ENCODE measurements at places on chromosomes 4 and X.

- no peak for DNase-seq
Observed at GRCh38 chr4:174318829-174319764, 35.4 kb downstream of the CEP44 start.

DNA sequence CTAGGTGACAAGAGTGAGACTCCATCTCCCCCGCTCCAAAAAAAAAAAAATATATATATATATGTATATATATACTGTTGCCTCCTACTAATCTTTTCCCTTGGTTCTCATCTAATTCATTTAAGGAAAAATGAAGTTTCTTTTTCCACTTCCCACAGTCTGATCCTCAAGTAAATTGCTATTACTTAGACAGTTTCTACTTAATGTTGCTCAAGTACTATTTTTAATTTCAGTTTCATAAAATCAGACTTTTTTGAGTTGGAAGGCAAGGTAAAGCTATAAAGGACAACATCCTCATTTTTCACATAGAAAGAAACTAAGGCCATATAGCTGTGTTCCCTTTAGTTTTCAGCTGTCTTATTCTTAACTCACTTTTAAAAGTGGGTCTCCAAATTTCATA, 5.8 kb downstream of the RXFP1 start:
- no peak for DNase-seq

- no peak for DNase-seq
Observed at GRCh38 chr4:11053601-11054220, 369.1 kb upstream of the CLNK start.

GRCh38 chr4:80017125-80017854, 55.7 kb downstream of the ANTXR2 start:
- no peak for DNase-seq

DNA sequence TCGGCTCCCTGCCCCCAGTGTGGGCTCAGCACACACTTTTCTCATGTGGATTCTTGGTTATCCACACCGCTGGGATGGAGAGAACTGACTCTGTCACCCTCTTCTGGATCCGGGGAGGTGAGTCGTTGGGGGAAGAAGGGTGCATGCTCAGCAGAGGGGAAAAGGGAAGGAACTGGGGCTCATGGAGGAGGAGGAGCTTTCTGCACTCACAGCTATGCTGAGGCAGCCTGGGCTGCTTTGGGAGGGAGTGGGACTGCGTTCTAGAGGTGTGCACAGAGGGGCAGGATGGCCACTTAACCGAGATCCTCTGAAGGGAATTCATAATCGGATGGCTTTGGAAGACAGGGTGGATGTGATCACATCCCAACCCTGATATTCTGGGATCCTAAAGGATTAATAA, 51.6 kb downstream of the RTL5 start:
- DNase-seq = no peak

- no peak for DNase-seq
Observed at GRCh38 chr4:140968371-140968770, 164.9 kb downstream of the RNF150 start.

DNA sequence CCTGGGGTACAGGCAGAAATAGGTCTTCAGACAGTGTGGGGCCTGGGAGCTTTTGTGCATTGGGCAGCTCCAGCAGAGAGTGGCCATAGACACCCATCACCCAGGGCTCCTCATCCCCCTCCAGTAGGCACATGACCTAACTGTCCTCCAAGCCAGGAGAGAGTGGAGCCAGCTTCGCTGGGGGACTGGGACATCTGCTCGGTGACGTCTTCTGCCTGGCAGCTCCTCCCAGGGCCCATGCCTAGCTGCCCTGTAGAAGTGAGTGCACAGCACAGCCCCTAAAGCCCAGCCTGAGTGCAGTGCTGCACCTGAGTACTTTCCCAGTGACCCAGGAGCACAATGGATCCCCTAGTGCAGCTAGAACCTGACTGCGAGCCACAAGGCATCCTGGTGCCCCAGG, 279.7 kb upstream of the SLC7A11 start:
- DNase-seq = no peak

DNA sequence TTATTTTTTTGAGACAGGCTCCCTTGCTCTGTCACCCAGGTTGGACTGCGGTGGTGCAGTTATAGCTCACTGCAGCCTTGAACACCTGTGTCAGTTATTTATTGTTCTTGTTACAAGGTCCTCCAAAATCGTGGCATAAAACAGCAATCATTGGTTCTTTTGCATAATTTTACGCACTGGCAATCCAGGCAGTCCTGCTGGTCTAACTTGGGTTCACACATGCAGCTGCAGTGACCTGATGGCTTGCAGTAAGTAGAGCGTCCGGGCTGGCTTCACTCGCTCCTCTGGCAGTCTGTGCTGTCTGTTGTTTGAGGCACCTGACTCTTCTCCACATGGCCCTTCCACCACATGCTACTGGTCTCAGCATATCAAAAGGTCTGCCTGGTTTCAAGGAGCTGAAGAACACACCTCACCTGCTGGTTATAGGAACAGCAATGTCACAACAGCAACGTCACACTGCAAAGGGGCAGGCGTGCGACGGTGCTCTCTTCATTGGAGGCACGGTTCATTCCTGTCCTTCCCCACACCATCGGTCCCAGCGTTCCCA, 894.6 kb downstream of the TRIML1 start:
- no peak for DNase-seq

DNA sequence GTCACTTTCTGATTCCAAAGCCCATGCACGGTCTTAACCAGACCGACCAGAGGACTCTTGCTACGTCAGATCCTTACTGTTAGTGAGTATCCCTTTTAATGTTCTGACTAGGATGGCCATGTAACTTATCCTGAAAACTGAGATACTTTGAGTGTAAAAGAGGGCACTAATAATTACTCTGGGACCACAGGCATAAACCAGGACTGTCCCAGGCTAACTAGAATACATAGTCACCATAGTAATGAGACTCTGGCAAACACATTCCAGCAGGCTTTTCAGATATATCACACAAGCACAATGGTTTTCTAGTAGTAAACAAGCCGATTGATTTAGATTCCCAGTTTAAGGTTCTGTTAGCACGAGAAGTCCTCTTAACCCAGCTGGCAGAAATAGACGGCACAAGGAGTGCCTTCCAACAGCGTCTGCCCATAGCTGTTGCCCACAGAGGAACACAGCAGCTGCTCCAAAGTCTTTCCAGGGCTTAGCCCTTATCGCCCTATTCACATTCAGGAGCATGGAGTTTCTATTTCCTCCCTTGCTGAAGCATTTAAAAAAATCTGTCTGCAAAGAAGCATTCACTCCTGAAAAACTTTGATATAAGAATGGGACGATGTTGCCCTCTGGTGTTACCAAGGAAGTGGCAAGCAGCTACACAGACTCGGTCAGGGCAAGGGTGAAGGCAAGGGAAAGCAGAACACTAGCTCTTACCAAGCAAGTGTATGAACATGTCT, 92.4 kb downstream of the CXCL13 start:
- no peak for DNase-seq

DNA sequence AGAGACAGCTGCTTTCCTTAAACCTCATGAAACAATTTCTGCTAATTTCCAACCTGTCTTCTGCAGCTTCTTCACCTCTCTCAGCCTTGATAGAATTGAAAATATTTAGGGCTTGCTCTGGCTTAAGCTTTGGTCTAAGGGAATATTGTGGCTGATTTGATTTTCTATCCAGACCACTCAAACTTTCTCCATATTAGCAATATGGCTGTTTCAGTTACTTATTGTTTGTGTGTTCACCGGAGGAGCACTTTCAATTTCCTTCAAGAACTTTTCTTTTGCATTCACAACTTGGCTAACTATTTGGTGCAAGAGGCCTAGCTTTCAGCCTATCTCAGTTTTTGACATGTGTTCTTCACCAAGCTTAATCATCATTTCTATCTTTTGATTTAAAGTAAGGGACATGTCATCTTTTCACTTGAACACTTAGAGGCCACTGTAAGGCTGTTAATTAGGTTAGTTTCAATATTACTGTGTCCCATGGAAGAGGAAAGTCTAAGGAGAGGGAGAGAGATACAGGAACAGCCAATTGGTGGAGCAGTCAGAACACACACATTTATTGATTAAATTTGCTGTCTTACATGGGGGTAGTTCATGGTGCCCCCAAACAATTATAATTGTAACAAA, 213.2 kb downstream of the RASL11B start:
- no peak for DNase-seq
